ENCODE measurements at places on chromosomes 6 and 20. TPM values are rescaled to one million over a fixed set of nuclear protein-coding genes. Genes with fewer than 3 reads are reported as not detected.

The OPN5 gene
- polyA plus RNA-seq, result 0.44 TPM

The ADTRP gene
- not detected for polyA plus RNA-seq

The PTGIS gene
- polyA plus RNA-seq, result 3.2 TPM

The SERPINB1 gene
- polyA plus RNA-seq, result not detected
